Stimulated activated CD4-positive, alpha-beta T cell treated with anti-CD3 and anti-CD28 coated beads, Interleukin-15, amount 100 ng/mL, for 1 hour (primary cell): ENCODE measurements at places on chromosomes 3 and 15.

DNA sequence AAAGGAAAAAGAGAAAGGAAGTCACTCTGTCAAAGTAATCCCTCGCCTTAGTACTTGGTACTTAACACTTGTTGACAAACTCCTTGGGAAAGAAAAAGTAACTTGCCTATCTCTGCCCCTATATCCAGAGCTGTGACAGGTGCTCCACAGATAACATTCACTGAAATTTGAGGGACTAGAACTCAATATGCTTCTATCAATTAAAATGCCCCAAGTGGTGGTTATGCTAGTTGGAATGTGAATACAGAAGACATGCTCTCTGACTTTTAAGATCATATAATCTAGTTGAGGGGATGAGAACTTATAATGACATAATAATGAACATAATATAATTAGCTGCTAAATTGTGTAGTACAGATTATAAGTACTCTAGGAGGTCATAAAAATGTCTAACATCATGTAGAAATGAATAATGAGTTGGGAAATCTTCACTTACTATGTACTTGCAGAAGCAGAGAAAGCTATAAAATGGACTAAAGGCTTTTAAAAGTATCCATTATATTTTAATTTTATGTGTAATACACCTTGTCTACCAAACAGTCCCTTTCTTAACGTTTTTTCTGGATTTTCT is 153.1 kb upstream of the CCDC54 start:
- no peak for DNase-seq

DNA sequence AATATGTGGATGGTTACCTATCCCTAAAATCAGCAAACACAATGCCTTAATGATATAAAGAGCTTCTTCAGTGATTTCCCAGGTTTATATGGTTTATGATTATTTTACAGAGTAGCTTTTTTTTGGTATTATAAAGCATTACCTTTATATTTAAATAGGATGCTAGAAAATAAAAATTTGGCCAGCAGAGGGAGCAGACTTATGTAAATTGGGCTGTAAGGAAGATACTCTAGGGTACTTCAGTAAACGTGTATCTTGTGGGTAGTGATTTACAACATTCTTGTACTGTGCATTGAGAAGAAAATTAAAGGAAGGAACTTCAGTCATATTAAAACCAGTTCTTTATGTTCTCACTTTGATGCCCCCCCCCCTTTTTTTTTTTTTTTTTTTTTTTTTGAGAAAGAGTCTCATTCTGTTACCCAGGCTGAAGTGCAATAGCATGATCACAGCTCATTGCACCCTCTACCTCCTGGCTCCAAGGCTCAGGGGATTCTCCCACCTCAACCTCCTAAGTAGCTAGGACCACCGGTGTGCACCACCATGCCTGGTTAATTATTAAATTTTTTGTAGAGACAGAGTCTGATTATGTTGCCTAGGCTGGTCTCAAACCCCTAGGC is 167.9 kb downstream of the BBX start:
- DNase-seq: no peak

GRCh38 chr3:141493184-141493583 is 6.4 kb downstream of the RASA2 start:
- no peak for DNase-seq

DNA sequence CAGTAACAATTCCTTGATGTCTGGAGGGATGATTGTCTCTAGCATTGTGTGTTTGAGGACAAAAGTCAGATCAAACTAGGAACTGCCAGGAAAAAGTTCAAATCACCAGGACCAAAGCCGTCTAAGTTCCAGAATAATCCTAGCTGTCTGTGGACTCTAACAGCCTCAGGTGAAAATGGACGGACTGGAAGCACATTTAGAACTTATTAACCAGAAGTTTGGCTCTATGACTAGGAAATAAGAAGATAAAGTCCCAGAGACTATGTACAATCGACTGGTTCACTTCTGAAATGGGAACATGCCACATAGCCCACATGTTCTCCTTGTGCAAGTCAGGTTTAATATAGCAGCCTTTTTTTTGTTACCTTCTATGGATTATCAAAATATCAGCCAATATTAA is 50.6 kb upstream of the SGO1 start:
- DNase-seq: no peak

- no peak for DNase-seq
Measured at GRCh38 chr15:39837454-39837853, 54.8 kb upstream of the FSIP1 start.
